Daoy (cell line): ENCODE measurements at places on chromosomes 6 and 20. TPM values are rescaled to one million over a fixed set of nuclear protein-coding genes. Genes with fewer than 3 reads are reported as not detected.

EXOC2 gene
- 38.2 and 46.2 TPM in 2 replicates for total RNA-seq

PPP1R16B gene
- under 0.01 TPM in 1 of 2 replicates, not detected in the other for total RNA-seq

BPIFB1 gene
- total RNA-seq: not detected in 2 replicates

GATA5 gene
- not detected in 2 replicates for total RNA-seq

DNA sequence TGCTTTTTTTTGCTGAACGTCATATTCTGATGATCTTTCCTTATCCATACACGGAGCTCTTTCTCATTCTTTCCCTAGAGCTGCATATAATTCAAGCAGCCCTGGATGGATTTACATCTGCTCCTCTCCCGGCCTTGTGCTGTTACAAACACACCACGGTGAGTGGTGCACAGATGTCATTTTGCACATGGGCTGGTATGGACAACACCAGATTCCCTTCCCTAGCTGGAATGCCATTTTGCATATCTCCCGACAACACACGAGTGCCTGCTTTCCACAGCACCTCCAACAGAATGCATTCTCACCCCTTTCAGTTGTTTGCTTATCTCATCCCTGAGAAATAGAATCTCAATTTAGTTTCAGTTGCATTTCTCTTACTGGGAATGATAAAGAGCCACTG is 69.5 kb upstream of the AFDN start:
- DNase-seq: no peak
